AG04450 (cell line): ENCODE measurements at places on chromosomes 6 and 20. TPM values are rescaled to one million over a fixed set of nuclear protein-coding genes. Genes with fewer than 3 reads are reported as not detected.

DNA sequence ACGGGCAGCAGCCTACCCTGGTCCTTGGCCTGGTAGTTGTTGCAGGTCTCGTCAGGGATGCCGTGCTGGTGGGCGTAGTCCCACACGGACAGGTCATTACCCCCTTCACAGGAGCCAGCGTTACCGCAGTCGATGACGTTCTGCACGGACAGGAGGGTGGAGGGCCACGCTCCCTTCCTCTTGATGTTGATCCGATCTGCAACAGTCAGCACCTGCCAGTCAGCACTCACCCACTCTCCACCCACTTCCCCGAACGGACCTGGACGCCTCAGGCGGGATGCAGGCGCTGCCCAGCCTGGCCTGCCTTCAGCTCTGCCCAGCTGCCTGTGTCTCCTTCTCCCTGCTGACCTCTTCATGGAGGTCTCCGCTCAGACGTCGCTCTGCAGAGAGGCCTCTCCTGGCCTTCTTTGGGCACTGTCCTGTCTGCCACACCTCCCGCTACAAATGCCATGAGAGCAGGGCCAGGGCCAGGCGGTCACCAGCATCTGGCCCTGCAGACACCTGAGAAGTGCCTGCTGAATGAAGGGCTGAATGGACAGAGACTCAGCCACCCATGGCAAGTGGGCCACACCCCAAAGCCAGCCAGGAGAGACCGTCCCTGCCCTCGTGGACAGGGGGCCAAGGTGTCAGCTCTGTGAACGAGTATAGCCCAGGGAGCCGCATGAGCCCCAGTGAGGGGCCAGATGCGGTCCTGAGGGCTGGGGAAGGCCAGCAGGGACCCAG is 5.4 kb downstream of the CTSZ start:
- no peak for DNase-seq

Gene XRN2
- 96.7 and 120 TPM in 2 replicates for polyA plus RNA-seq

DNA sequence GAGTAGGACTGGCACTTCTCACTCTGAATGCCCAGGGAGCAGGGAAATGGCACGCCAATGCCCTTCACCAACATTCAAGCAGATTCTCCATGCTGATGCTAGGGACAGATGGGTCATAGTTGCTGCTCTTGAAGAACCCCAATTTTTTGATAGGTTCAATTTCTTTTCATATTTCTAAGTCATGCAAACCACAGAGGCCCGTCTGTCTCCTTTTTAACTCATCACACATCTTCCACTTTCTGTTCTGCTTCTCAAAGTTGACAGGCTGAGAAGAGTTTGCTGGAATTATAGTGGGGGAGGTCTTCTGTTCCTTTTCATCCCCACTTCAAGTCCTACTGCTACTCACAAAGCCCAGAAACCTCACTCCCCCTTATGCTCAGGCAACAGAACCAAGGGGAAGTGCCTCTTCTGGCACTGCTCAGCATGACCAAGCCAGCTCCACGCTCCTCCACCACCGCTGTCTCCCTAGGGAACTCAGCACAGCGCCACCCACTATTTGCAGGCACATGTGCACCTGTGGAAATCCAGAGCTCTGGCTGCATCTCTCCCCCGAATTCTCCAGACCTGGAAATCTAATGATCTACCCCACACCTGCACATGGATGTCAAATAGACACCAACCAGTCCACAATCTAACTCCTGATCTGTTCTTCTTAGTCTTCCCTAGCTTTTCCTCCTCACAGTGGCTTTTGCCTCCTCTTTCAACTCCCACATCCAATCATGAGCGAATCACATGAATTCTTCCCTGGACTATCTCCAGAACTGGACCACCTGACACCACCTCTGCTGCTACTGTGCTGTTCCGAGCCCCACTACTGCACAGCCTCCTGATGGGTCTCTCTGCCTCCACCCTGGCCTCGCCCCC is 10.7 kb downstream of the ZBTB24 start:
- no peak for DNase-seq

DNA sequence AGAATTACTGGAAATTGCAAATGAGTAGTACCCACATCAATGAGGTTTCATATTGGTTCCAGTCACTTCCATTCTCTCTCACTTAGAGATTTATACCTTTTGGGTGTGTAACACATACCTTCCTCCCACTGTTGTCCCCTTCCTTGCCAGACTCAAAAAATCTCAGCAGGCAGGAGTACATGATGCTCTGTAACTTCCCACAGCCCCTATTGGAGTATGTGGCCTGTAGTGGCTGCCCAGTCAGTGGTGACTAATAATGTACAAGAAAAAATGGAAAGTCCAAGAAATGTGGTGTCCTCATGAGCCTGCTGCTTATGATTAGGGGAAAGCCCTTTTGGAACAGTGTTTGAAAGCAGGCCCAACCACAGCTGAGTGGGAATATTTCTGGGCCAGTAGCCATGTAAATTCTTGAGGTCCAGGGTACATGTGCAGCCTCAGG is 312.0 kb downstream of the ZFAND3 start:
- DNase-seq, result peak; percentile 91

Gene FOXA2
- polyA plus RNA-seq, result not detected in 2 replicates

Gene VSTM2L
- polyA plus RNA-seq, result 0.25 and 0.50 TPM in 2 replicates

Gene DEFB132
- not detected in 2 replicates for polyA plus RNA-seq

DNA sequence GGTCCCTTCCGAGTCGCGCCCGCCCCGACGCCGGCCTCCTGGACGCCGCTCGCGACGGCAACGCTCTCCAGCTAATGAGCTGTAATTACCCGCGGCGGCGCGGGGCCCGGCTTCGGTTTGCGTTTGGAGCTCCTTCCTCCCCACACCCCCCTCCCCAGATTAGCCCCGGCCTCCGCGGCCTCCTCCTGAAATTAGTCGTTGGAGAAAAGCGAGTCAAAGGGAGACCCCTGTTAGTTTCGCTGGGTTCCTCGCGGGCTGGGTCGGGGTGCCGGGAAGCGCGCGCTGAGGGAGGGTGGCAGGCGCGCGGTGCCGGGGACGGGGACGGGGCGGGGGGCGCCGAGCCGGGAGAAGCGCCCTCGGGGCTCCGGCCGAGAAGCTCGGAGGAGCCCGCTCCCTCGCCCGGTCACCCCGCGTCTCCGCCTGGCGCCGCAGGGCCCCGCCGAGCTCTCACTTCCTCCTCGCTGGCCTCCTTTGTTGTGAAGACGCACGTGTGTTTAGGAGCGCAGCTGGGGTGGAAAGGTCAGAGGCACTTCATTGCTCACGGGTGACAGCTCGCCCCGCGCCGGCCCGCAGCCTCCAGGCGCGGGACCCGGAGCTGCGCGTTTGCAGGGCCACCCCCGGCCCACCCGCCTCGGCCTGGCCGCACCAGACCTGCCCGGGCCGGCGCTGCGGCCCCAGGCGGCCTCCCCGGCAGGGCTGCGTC is 4.9 kb downstream of the FOXC1 start:
- no peak for DNase-seq
